ENCODE measurements at places on chromosomes 3 and 15. TPM values are rescaled to one million over a fixed set of nuclear protein-coding genes. Genes with fewer than 3 reads are reported as not detected.

FAM227B gene
- 3.6 TPM for total RNA-seq

ACP3 gene
- 0.39 TPM for total RNA-seq

ZNF710 gene
- total RNA-seq: 22.8 TPM

GRAMD1C gene
- 1.6 TPM for total RNA-seq

WDR49 gene
- total RNA-seq: not detected

IFT80 gene
- total RNA-seq: 49.1 TPM

PLOD2 gene
- 55.4 TPM for total RNA-seq

INKA1 gene
- 1.8 TPM for total RNA-seq

CPLX3 gene
- total RNA-seq: not detected

GOLGA6L7 gene
- not detected for total RNA-seq

SCN5A gene
- 2.0 TPM for total RNA-seq

CCDC13 gene
- total RNA-seq: 0.11 TPM

SERINC4 gene
- total RNA-seq: not detected

PP2D1 gene
- total RNA-seq: not detected

SCG5 gene
- not detected for total RNA-seq

ALS2CL gene
- total RNA-seq: 37.2 TPM

PRKCD gene
- 6.3 TPM for total RNA-seq

ISG20 gene
- total RNA-seq: 0.65 TPM

UROC1 gene
- total RNA-seq: not detected

POTEB3 gene
- not detected for total RNA-seq

ATP13A4 gene
- total RNA-seq: 2.4 TPM

LSAMP gene
- not detected for total RNA-seq

CPB1 gene
- total RNA-seq: not detected

SMCO1 gene
- total RNA-seq: not detected

SMAD6 gene
- total RNA-seq: 9.4 TPM

GPR149 gene
- total RNA-seq: not detected

CEMIP gene
- total RNA-seq: 29.6 TPM

C3orf85 gene
- not detected for total RNA-seq

EFCC1 gene
- not detected for total RNA-seq

DNASE1L3 gene
- total RNA-seq: not detected

STAB1 gene
- total RNA-seq: 0.22 TPM

TM6SF1 gene
- total RNA-seq: not detected
